ENCODE measurements at places on chromosomes 1 and 21.

GRCh38 chr1:69283516-69283915 lies 284.2 kb upstream of the LRRC7 start:
- DNase-seq, result no peak

GRCh38 chr1:118990513-118991152 lies 2.5 kb upstream of the TBX15 start:
- no peak for DNase-seq

- DNase-seq, result no peak
Observed at GRCh38 chr1:15621975-15622374, 4.7 kb downstream of the DDI2 start.

GRCh38 chr1:244672946-244673682 lies 20.2 kb downstream of the DESI2 start:
- DNase-seq, result no peak

DNA sequence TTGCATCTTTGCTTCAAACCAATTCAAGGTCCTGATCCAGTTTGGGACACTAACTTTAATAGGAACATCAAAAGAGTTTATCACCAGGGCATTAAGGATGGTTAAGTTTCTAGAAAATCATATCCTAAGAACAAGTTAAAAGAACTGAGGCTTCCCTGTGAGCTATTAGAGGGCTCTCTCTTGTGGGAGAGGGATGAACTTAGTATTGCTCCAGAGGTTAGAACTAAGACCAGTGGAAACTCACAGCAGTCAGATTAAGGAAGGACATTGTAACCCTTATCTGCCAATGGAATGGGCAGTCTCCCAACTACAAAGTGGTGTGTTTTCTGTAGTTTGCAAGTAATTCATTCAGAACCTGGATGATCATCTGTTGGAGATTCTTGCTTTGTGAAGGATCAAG lies 36.8 kb downstream of the UBE2U start:
- no peak for DNase-seq

DNA sequence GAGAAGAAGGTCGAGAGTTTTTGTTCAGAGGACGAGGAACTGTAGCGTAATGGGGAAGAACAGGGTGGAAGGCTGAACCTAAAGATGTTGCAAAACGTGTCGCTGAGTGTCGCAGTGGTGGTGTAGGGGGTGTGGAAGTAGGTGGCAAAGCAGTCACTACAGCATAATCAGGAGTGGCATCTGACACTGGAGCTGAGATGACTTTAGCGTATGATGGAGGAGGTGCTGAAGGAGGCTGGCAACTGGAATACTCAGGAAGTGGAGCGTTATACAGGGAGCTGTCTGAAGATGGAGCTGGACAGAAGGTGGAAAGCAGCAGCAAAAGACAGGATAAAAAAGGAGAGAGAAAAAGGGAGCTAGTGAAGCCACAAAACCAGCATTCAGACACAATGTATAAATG lies 89.9 kb upstream of the LBR start:
- DNase-seq, result no peak

DNA sequence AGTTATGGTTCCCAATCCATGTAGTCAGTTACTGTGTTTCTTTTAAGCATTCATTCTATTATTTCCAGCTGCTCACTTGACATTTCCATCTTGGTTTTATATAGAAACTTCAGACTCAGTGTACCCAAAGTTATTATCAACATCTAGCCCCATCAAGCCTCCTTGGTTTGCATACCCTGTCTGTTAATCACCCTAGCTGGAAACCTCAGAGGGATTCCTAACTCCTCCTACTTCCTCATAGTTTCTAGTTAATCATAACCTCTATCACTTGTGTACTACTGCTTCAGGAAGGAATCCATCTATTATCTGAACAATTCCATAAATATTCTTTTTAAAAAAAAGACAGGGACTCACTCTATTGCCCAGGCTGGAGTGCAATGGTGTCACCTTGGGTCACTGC lies 293.3 kb downstream of the SDCCAG8 start:
- DNase-seq, result no peak

All from stimulated activated CD8-positive, alpha-beta memory T cell treated with anti-CD3 and anti-CD28 coated beads, Interleukin-7, amount 100 ng/mL, for 24 hours (primary cell).